Hematopoietic multipotent progenitor cell treated with erythropoietin and hydrocortisone succinate and interleukin-3 and kit ligand, for 15 days (in vitro differentiated cells): ENCODE measurements at places on chromosomes 13 and 19.

DNA sequence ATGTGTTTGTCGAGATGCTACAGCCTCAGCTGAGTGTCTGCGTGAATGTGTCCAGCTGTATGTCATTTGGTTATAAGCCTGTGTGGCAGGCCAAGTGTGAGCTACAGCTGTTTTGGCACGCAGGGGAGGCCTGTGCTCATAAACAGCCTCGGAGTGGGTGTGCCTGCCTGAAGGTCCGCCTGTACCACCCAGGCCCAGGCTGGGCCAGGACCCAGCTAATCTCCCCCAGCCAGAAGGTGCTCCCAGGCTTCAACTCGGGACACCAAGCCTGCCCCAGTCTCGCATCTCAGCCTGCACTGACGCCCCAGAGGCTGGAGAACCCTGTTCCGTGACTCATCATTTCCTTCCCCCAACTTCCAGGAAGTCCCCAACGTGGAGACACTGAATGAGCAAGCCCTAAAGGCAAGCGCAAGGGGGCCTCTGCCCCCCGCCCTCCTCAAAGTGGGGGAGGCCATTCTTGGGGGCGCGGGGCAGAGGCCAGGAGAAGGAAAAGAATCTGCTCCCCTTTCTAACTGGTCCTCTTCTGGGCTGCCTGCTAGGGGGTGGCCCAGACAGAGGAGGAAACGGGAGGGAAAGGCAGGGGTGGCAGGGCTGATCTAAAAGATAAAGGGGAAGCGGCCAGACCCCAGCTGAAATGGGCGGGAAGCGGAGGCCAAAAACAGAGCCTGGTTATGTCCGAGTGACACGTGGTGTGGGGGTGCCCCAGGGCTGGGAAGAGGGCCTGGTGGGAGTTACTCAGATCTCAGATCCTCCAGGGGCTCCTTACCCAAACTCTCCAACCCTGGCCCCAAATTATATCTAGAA is 2.0 kb downstream of the SLC1A5 start:
- DNase-seq, result peak; percentile 99

DNA sequence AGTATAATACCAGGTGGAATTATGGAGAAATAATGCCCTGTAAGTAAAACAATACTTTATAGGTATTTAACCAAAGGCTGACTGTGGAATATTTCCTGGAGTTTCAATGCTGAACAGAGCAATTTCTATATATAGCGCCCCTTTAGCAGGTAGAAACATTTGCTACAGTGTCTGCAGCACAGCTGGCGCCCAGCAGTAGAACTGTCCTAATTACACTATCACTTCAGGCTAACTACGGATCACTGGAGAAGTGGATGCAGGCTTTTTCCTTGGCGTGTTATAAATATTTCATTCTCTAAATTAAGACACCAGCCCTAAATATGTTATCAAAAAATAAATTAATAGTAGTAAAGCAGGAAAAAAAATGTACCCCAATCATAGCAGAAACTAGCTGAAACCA is 3.1 kb downstream of the SHISA2 start:
- DNase-seq, result no peak

DNA sequence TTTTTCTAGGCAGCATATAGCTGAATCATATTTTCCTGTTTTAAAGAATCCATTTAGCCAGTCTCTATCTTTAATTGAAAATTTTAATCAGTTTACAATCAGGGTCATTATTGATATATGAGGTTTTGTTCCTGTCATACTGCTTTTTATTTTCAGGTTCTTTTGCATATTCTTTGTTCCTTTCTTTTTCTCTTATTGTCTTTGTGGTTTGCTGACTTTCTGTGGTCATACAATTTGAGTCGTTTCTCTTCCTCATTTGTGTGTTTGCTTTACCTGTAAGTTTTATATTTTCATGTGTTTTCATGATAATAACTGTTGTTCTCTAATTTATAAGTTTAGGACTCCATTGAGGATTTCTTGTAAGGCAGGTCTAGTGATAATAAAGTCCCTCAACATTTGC is 812.6 kb downstream of the DACH1 start:
- DNase-seq, result no peak

DNA sequence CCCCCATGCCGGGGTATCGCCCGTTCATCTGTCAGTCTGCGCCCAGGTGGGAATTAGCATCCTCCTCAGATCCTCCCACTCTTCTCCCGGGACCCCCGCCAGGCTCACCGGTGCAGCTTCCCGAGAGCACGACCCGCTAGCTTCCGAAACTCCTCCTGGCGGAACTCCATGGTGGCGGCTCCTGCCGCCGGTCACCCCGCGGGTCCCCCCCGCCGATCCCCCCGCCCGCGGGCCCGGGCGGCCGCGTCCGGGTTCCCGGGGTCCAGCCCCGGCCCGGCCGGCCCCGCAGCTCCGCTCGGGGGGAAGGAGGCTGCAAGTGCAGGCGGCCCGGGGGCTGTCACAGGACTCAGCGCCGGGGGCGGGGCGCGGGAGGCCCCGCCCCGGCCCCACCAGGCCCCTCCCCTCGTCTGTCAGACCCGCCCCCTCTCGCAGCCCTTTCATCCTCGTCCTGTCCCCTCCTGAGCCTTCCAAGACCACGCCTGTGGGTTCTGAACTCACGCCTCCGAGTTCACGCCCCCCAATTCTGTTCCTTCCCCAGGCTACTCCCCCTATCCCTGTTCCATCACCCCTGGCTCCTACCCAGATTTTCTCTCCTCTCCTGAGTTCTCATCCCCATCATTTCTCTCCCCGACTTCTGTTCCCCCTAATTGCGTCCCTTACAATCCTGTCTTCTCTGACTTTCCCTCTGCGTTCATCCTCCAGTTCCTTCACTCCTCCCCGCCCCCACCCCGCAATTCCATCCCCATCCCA is at the start of gene SLC17A7:
Gene SLC17A7 (minus strand): TSS at position 318 of the 750 bp plus-strand sequence. CDS start 148 bp downstream, at position 170.
- no peak for DNase-seq

DNA sequence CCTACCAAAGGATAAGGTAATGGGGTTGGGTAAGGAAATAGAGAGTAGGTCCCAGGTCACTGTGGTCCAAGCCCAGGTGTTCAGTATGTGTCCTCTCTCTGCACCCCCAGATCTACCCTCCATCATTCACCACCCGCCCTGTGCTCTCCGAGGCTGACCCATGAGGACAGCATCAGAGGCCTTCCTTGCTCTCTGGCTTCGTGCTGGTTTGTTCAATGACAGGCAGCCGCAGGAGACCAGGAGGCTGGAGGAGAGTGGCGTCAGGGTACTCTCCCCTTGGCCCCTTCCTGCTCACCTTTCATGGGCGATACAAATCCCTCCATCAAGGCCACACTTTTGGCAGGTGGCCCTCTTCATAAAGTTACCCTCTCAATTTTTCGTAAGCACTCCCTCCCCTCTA is 1.7 kb downstream of the TUBA3C start:
- no peak for DNase-seq

DNA sequence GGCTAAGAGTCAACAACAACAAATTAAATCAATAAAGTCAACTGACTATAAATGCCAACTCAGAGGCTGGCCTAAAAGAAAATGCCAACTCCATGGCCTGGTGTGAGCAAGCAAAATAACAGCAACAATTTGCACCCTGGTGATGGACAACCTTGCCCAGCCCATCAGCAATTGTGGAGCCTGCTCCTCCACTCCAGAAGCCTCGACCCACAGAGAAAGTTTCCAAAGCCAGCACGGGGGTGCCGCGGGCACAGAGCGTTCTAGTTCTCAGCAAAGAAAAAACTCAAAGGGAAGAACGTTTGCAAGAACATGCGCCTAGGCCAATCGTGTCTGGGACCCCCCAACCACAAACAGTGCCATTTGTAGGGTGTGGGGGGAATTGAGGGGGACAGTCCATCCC is 11.3 kb downstream of the EPS15L1 start:
- DNase-seq, result no peak

GRCh38 chr19:54345938-54346386 is 7.0 kb upstream of the LILRA4 start:
- DNase-seq, result no peak
